ENCODE measurements at places on chromosomes 12 and 14. TPM values are rescaled to one million over a fixed set of nuclear protein-coding genes. Genes with fewer than 3 reads are reported as not detected.

DNA sequence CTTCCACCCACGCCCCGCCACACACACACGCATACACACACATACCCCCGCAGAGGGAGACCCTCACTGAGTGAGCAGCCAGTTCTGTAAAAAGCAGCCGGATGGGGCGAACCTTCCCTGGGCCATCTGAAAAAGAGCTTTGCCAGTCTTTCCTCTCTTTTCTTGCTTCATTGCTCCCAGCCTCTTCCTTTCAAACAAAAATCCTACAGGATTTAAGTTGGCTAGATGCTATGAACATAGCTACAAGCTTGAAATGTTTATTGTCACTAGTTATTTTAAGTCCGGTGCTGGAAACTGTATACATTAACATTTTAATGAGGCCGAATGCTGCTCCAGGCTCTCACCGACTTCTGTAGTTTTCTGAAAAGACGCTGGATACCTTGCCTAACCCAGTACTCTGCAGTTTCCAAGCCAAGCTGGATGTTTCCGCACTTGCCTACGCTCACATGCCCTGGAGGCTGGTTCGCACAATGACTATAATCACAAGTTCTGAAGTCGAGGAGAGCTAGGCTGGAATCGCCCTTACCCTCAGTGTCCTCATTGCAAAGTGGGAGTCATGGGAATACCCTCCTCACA is 39.2 kb downstream of the LTBP2 start:
- peaks cover 18% of the 10 kb centered on the region for H3K4me1 ChIP-seq
- H3K27ac ChIP-seq = peak overlapping the region; percentile 60
- H3K27me3 ChIP-seq = no peaks in the 10 kb centered on the region
- peak overlapping the region; percentile 18 for H3K4me3 ChIP-seq
- H3K36me3 ChIP-seq = no peaks in the 10 kb centered on the region

The KRT8 gene
- 63.1 TPM for total RNA-seq

The SLCO1B1 gene
- total RNA-seq = not detected

DNA sequence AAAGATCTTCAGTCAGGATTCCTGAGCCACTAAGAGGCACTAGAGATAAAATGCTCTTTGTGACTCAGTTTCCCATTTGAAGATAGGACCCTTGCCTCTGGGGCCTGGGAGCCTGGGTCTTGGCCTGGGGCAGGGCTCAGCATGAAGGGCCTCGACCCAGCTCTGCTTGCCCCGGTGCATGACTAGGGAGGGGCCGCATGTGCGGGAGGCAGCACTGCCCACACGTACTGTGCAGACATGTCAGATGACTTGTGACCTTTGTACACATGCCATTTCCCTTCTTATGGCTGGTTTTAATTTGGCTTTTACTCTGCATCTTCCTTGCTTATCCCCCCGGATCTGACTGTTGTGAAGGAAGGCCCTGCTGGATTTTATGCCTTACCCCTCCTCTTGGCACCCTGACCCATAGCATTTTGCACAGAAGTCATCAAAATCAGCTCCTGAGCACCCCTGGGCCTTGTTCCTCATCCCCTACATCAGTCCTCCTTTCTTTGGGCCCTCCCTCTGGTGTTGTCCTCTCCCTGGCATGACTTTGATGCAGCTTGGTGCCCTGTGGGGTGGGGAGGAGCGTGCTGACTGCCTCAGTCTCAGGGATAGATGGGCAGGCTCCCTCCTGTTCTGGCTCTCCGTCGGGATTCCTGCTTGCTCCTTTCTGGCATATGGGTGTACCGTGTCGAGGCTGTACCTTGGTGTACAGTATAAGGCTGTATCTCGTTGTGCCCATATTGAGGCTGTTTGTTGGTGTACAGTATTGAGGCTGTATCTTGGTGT is 4.4 kb downstream of the CLSTN3 start:
- H3K36me3 ChIP-seq = no peaks in the 10 kb centered on the region
- H3K27me3 ChIP-seq = no peaks in the 10 kb centered on the region
- no peak overlapping the region for H3K27ac ChIP-seq
- no peak for DNase-seq
- H3K4me3 ChIP-seq = no peak overlapping the region

The CLEC2A gene
- not detected for total RNA-seq

DNA sequence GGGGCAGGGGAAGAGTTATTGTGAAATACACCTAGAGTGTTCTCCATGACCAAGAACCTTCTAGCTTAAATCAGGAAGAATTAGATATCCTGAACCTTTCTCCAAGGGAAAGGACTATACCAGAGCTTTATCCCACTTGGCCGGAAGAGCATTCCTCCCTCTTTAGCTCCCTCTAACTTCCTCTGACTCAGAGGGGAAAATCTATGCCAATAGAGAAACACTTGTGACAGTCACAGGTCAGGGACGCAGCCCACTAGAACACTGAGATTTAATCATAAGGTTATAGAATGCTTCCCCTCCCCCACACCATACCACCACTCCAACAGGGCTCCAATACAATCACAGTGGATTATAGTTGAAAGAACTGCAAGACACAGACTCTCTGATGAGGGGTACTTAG is 55.4 kb upstream of the RFX4 start:
- H3K4me3 ChIP-seq = no peak overlapping the region
- H3K4me1 ChIP-seq = no peaks in the 10 kb centered on the region
- DNase-seq = no peak
- no peaks in the 10 kb centered on the region for H3K27me3 ChIP-seq
- no peak overlapping the region for H3K27ac ChIP-seq

DNA sequence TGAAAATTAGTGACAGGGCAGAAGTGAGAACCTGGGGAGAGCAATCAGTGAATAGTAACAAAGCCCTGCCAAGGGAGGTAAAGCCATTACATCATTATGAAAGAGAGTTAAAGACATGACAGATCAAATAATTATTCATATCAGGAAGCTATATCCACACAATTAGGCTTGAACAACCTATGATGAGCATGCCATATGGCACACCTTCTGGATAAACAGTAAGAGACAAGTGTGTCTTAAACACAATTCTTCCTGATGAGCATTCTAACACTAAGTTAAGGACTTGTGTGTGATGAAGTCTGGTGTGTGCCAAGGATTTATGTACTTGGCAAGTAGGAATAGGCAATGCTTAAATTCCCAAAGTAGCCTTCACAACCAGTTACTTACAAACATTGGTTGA is 76.1 kb downstream of the GALNT4 start:
- no peaks in the 10 kb centered on the region for H3K27me3 ChIP-seq
- peaks cover 40% of the 10 kb centered on the region for H3K4me1 ChIP-seq
- H3K4me3 ChIP-seq = no peak overlapping the region
- no peaks in the 10 kb centered on the region for H3K36me3 ChIP-seq
- H3K27ac ChIP-seq = peak overlapping the region; percentile 26
- DNase-seq = no peak

DNA sequence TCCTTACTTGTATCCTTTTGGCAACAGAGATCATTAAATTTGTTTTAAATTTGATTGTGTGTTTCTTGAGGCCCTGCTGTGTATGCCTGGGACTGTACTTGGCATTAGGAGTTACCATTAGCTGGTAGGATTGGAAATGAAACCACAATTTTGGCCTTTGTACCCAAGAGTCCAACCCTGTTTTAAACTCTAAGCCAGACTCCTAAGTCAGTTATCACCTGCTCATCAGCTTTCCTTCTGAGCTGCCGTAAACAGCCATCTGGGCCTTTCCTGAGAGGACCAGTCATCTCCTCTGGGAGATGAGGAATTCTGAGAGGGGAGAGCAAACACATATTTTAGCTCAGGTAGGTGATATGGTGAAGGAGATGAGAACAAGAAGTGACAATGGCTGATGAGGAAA is 74.3 kb upstream of the SRSF5 start:
- no peaks in the 10 kb centered on the region for H3K27me3 ChIP-seq
- no peak for DNase-seq

DNA sequence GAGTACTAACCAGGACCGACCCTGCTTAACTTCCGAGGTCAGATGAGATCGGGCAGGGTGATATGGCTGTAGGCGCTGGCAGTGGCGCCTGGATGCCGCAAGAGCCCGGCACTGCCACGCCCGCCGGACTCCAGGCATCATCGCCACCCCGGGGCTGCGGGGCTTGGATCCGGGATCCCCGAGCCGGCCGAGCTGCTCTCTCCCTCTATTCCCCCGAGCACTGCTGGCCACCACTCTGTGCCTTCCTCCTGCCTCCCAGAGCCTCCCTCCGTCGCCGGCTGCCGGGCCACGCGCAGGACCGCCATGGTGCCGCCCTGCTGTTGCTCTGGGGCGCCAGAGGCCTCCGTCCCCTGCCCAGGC is 153.2 kb upstream of the ALG10B start:
- H3K36me3 ChIP-seq = no peaks in the 10 kb centered on the region
- no peak overlapping the region for H3K27ac ChIP-seq
- H3K4me1 ChIP-seq = no peaks in the 10 kb centered on the region
- no peak overlapping the region for H3K4me3 ChIP-seq
- no peak for DNase-seq

GRCh38 chr12:122983789-122984515 is 3.5 kb downstream of the ARL6IP4 start:
- no peak overlapping the region for H3K4me3 ChIP-seq
- H3K27me3 ChIP-seq = no peaks in the 10 kb centered on the region
- no peaks in the 10 kb centered on the region for H3K4me1 ChIP-seq

DNA sequence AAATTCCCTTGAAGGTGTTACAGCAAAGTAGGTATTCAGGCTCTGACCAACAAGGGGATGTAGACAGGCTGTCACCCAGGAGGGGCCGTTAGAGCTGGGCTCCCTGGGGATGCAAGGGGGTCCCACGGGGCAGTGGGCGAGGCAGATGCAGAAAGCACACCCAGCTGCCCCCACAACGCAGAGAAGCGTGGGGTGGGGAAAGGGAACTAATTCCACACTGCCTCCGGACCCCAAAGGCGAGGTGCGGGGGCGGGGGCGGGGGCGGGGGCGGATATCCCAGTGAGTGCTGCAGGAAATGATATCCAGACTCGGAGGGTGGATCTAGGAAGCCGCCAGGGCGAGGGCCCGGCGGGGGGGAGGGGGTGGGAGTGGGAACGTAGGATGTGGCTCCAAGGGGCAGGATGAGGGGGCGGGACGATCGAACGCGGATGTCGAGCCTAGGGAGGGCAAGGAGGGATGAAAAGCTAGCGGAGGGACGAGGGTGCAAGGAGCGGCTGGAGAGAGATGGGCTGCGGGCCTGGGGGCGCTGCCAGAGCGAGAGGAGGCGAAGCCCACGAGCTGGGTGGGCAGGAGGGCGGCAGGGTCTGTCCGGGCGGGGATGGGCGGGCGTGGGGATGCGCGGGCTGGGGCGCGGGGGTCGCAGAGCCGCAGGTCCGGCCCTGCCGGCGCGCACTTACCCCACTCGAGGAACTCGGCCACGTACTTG is 874 bp downstream of the CDC42BPB start:
- H3K36me3 ChIP-seq = no peaks in the 10 kb centered on the region
- H3K27me3 ChIP-seq = no peaks in the 10 kb centered on the region
- DNase-seq = peak; percentile 83
- H3K27ac ChIP-seq = peak overlapping the region; percentile 89

The RPGRIP1 gene
- total RNA-seq = not detected
